Adipose tissue (tissue), 3 donors: ENCODE measurements at places on chromosomes 11 and 22. TPM values are rescaled to one million over a fixed set of nuclear protein-coding genes. Genes with fewer than 3 reads are reported as not detected.

MUC6 gene
- not detected for polyA plus RNA-seq

RASGRP2 gene
- polyA plus RNA-seq, result 26.9 TPM

KCNJ1 gene
- polyA plus RNA-seq, result not detected

RAG1 gene
- 0.21 TPM for polyA plus RNA-seq

CSNK2A3 gene
- polyA plus RNA-seq, result 0.40 TPM

FXYD2 gene
- polyA plus RNA-seq, result 10.3 TPM

ANGPTL5 gene
- polyA plus RNA-seq, result 2.1 TPM
